Right cardiac atrium (tissue), 5 donors: ENCODE measurements at places on chromosomes 7 and 10.

GRCh38 chr7:47078241-47078640 is 503.7 kb downstream of the TNS3 start:
- DNase-seq: no peak

- DNase-seq: no peak
Observed at GRCh38 chr7:91608606-91609005, 271.9 kb downstream of the MTERF1 start.

DNA sequence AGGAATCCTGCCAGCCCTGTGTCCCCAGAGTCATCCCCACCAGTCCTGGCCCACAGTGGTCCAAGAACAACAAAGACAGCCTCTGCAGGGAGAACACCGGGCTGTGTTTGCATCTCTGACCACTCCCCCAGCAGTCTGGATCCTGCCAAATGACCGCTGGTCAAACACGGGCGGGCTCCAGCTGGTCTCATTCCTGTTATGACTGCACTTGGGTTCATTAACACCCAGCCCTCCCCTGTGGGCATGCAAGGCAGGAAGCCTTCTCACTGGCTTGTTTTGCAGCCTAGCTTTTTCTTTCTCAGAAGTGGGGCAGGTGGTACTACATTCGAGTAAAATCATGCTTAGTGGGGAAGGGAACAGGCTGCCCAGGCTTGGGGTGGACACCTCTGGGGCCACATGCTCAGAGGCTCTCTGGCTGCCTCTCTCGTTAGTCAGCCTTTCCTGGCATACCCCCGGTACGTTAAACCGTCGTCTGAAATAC is 190.0 kb downstream of the PLXNA4 start:
- peak; percentile 86 for DNase-seq

DNA sequence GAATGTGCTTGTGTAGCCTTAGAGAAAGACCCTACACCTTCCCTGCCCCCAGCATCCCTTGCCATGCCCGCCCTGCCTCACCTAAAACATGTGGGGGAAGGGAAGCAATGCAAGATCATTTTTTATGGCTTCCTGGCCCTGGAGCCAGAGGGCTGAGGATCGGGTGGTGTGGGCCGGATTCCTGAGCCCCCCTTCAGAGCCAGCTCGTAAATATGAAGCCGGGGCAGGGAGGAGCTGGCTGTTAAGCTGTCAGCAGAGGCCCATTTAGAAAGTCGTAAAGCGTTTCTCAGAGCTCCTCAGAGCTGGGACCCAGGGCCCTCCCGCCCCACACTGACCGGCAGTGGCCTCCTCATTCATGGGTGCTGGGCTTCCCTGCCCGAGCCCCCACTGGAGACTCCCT is 23.9 kb downstream of the UNC5B start:
- no peak for DNase-seq

- DNase-seq: no peak
Observed at GRCh38 chr10:116203661-116204060, 69.3 kb downstream of the GFRA1 start.

GRCh38 chr7:2777898-2778535 is 66.1 kb downstream of the GNA12 start:
- no peak for DNase-seq
